ENCODE measurements at places on chromosomes 12 and 14.

DNA sequence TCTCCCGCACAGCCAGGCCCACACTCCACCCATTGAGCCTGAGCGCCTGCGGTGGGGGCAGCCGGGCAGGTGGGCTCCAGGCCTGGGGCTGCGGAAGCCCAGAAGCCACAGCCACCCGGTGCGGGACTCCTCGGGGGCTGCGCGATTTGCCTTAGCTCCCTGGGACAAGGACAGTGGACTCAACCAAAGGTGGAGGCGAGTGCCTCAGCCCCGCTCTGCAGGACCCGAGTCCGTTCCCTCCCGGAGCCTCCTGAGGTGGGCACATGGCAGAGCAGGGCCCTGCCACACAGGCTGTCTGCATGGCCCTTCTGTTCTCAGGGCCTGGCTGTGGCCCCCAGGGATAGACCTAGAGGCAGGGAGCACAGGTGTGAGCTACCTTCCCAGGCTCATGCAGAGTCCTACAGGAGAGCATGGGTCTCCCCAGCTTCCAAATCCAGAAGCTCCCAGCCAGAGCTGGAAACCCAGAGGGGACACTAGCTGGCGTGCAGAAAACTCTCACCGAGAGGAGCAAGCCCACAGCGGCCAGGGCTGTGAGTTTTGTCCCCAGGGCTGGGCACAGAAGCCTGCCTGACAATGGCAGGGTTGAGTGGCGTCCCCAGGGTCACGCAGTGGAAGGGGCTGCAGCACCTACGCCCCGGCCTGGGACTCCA, 22.2 kb upstream of the LRTM2 start:
- DNase-seq, result no peak

DNA sequence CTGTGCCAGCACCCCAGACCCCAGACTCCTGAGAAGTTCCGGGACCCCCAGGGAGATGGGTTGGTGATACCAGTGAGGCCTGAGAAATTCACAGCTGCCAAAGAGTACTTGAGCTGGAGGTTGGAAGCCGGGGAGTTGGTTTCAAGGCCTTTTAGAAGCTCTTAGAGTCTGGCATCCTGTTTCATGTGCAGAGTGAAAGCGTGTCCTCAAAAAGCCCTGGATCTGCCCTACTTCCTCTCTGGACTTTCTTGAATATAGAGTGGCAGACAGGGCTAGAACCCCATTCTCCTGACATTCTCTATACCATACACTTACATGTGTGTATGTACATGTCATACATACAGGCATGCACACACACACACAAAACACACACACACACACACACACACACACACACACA, 31.3 kb upstream of the PPM1A start:
- DNase-seq, result no peak

- no peak for DNase-seq
These were observed 59.6 kb downstream of the CACNA1C start for GRCh38 chr12:2112401-2112800.

DNA sequence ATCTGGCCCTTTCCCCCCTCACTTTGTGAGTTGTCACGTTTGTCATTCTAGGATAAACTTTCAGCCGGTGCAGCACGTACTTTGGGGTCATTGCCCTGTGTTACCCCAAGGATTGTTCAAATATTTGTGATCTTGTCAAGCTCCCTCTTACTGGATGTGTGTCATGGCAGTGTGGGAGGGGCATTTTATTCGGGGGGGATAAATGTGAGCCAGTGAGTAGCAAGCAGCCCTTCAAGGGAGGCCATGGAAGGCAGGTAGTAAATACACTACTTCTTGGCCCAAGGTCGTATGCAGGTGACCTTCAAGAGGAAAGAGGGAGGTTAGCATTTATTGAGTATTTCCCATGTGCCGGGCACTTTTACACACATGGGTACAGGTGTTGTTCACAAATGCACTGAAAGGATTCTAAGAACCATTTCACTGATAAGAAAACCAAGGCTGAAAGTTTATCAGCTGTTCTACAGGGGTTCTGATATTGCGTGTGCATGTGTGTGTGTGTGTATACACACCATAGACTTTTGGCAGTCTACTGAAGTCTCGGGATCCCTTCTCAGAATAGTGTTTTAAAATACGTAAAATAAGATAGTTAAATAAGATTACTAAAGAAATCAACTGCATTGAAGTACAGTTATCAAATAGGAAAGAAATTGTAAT, 410.3 kb upstream of the TBX3 start:
- no peak for DNase-seq

- no peak for DNase-seq
These were observed 73.4 kb downstream of the GAS2L3 start for GRCh38 chr12:100646896-100647295.

- DNase-seq, result no peak
These were observed 100.1 kb downstream of the PPP1R12A start for GRCh38 chr12:79834712-79835376.

DNA sequence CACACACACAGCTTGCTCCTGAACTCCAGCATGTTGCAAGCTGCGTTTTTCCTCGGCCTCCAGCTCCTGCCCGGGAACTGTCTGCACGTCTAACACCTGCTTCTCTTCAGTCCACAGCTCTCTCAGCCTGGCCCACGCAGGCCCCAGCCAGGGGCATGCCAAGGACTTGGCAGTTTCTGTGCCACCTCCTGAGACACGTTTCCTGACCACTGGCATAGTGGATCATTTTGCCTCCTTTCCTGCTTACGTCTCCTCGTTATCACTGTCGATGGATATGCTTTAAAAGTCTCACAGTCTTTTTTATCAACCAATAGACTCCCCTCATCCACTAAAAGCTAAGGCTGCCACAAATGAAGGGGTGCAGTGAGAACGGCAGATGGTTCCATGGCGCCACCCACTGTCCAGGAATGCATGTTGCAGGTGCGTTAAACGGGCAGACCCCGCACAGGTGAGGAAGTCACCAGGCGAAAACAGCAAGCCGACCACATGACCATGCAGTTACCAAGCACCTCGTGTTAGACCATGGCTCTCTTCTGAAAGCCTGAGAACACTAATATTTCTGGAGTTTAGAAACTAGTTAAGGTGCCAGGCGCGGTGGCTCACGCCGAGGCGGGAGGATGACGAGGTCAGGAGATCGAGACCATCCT, 14.7 kb upstream of the TEAD4 start:
- DNase-seq, result no peak

- DNase-seq, result no peak
These were observed 534 bp downstream of the PPP2R3C start for GRCh38 chr14:35121026-35121886.

- no peak for DNase-seq
These were observed 85.5 kb downstream of the CDK17 start for GRCh38 chr12:96314723-96315122.

DNA sequence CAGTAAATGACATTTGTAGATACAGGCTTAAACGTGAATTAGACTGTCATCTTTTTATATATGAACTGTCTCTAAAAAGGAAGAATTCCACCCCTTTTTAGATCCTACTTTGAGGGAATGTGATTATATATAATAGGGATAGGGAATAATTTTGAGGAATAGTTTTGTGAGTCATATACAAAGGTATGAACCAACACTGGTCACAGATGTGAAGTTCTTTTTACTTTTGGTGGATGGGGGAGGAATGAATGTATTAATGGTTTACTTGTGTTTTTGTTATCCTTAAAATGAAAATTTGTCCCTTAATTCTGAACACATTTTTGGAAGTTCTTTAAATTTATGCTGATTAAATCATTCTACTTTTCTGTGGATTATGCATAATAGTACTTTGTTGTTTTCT, 30.4 kb downstream of the FRS2 start:
- DNase-seq, result no peak

DNA sequence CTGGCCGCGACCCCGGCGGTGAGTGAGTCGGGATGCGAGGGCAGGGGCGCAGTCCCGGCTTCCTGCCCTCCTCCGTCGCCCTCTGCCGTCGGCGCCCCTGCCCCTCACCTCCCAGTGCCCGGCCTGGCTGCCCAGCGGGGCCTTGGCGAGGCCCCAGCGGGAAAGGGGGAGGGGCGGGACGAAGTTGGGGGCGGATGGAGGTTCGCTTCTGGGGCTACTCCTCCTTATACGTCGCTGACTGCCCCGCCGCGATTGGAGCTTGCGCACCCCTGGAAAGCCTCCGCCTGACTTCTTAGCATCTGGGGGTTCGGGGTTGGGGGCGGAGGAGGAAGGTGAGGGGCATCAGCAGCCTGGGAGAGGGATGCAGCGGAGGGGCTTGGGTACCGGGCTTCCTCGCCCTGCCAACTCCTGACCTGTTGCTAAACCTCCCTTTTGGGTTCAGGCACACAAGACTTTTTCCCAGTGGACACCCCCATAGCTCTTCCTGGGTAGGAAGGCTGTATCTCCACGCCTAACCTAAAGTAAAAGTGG, 406 bp downstream of the TMEM263 start:
- peak; percentile 26 for DNase-seq

GRCh38 chr14:102087762-102088011, 843 bp upstream of the HSP90AA1 start:
- DNase-seq, result no peak

DNA sequence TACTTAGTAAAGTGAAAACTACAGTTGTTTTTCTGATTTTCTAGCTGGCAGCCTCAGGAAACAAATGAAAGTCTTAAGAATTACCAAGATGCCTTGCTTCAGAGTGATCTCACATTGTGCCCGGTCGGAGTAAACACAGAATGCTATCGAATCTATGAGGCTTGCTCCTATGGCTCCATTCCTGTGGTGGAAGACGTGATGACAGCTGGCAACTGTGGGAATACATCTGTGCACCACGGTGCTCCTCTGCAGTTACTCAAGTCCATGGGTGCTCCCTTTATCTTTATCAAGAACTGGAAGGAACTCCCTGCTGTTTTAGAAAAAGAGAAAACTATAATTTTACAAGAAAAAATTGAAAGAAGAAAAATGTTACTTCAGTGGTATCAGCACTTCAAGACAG, 28.9 kb downstream of the RXYLT1 start:
- no peak for DNase-seq

GRCh38 chr14:87133073-87133801, 859.7 kb downstream of the GALC start:
- no peak for DNase-seq

DNA sequence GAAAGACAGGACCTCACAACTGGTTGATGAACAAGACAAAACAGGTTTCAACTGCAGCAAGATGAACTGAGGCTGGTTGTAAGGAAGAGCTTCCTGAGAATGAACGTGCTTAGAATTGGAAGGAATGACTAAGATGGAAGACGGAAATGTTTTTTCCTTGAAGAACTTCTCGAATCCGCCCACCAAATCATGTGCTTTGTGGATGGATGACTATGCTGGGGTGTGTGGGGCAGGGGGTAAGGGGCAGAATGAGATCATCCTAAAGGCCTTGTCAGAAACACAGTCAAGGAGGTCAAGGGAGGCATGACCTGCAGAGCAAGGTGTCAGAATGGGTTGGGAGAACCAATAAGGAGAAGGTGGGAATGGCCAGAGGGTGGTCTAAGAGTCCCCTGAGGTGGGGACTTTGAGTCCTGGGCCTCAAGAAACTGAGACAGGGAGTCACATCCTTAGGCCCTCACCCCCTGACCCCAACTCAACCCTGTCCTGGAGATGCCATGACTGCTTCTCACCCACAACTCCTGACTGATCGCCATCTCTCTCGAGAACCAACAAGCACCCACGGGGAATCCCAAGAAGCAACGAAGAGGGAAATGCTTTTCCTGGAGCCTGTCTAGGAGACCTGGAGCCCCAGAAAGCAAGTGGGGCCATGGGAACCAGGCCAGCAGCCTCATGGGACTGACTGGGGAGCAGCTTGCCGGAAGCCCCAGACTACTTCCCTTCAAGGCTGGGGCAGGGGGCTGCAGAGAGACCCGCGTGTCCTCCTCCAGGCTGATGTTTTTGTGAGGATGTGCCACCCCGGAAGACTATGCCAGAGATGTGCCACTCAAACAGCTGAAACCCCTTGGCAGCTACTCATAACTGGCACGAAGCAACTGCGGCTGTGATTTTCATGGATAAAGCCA, 84.0 kb downstream of the ACTN1 start:
- no peak for DNase-seq

DNA sequence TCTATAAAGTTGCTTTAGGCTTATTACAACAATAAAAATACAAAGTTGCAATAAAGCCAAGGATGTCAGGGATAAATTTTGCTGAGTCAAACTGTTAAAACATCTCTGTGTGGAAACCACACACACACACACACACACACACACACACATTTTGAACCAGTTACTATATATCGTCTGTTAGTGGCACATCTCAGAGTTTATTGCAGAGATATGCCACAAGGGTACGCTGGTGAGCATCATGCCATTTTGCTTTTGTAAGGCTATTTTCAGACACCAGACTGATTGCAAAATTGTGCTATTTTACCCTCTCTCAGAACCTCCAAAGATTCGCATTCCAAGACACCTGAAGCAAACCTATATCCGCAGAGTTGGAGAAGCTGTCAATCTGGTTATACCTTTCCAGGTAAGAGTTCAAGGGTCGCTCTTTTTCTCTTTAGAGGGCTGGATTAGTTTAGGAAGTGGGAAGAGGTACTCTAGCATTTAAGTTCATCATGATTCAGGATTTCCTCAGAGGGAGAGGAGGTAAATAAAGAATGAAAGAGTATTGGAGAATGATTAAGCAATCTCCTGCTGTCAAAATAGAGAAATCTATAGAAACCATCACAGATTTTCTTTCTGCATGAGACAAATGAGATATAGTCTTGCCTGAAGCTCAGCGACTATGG, 27.3 kb upstream of the CHPT1 start:
- no peak for DNase-seq

GRCh38 chr12:15728118-15728598, 61.0 kb downstream of the EPS8 start:
- no peak for DNase-seq

GRCh38 chr14:52836063-52836462, 44.7 kb upstream of the GNPNAT1 start:
- no peak for DNase-seq

DNA sequence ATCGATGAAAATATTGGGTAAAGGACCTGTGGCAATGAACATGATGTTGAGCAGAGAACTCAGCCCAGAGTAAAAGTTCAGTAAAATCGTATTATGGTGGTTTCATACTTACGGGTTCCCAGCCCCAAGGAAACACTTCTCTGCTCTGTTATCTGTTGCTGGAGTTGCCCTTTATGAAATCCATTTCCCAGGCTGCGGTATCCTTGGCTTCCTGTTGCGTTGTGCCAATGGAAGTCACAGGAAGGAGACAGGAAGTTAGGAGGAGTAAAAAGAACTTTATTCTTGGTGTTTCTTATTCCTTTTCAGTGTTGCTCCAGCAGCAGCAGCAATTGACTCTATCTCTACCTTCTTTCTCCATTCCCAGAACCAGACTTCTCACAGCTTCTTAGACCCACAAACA, 965.2 kb downstream of the VRK1 start:
- DNase-seq, result no peak

- DNase-seq, result no peak
These were observed 18.1 kb upstream of the NEK9 start for GRCh38 chr14:75144944-75145343.

Data from stimulated activated CD8-positive, alpha-beta memory T cell treated with anti-CD3 and anti-CD28 coated beads, Interleukin-15, amount 100 ng/mL, for 24 hours (primary cell).